ENCODE measurements at places on chromosomes 4 and X.

- no peak for DNase-seq
Measured at GRCh38 chr4:74258963-74259362, 49.3 kb upstream of the EPGN start.

DNA sequence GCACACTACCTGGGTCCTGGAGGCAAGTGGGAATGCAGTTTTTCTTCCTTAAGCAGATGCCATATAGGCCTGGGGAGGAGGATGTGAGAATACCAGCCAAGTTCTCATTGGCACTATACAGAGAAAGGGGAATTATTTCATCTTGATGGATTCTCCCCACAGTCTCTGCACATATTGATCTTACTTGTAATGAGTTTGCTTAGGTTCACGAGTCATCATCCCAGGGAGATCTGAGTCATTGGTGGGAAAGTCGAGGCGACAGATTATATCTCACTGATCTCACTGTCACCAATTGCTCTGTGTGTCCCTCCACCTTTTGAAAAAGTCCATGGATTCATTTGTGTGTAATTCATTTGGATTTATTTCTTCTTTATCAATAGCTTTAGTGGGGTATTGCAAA is 156.8 kb downstream of the AR start:
- no peak for DNase-seq

DNA sequence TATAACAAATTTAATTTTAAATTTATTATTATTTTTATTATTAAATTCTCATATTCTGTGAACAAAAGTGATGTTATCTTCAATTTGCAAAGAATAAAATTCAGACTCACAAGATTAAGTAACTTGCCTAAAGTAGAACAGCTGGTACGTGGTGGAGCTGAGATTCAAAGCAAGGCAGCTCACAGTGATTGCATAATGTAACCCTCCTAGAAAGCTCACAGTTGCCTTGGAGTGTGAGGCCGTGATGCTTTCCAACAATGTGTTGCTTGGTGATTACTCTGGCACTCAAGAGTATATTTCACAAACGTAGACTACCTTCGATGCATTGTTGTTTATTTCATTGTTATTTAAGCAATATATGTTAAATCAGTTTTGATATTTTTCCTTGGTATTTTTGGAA is 1039.2 kb upstream of the PABPC4L start:
- DNase-seq = no peak

- DNase-seq = peak; percentile 33
Measured at GRCh38 chr4:40301603-40302002, 33.5 kb upstream of the CHRNA9 start.

- peak; percentile 22 for DNase-seq
Measured at GRCh38 chr4:38667085-38667893, 3.3 kb downstream of the KLF3 start.

- DNase-seq = no peak
Measured at GRCh38 chr4:155473420-155474095, 96.8 kb upstream of the MAP9 start.

DNA sequence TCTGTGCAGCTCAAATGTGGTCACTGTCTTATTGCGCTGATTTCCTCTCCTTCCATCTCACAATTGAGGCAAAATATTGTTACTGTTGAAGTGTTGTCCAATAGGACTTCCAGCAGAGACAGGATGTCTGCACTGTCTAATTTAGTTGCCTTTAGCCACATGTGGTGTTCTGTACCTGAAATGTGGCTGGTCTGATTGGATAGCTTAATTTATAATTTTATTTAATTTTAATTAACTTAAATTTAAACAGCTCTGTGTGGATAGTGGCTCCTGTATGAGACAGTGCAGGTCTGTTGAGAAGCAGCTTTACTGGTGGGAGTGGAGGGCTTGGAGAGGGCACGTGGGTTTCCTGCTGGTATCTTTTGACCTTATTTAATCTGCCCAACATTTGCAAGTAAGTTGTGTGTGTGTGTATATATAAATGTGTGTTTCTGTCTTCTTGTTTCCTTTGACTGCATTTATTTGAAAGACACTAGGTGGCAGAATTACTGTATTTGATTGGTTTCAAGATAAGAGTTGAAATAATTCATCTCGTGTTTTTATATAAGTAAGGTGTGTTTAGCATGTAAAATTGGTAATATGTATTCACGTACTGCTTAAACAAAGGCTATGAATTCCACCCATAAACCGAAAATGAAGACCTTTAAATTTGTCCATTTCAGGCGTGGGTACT is 55.3 kb upstream of the MSANTD1 start:
- no peak for DNase-seq

- DNase-seq = no peak
Measured at GRCh38 chrX:50111742-50112141, 89.1 kb downstream of the AKAP4 start.

GRCh38 chr4:19925516-19925915 is 326.2 kb upstream of the SLIT2 start:
- DNase-seq = no peak

DNA sequence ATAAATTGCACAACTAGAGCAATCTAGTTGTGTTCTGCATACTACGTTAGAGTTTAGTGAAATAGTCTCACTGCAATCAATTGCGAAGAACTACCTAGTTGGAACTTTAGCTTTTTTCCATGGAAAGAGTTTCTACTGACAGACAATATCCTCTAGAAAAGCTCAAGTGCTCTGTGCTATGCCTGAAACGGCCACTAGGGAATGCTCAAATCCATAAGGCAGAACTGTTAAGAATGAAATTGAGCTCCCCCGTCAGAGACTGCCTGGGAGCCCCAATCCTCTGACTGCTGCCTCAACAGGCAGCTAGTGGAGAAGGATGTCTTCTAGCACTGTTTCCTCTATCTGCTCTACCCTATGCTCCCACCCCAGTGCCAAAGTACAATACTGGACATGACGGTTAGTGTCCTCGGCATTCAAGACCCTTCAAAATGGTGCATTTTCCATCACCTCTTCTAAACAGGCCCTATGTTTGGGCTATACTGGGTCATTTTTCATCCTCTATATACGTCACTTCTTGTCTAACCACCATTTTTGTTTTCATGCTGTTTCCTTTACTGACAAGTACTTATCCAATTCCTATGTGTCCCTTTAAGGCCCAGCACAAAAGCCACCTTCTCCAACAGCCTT is 35.3 kb downstream of the FRMD7 start:
- peak; percentile 3 for DNase-seq

DNA sequence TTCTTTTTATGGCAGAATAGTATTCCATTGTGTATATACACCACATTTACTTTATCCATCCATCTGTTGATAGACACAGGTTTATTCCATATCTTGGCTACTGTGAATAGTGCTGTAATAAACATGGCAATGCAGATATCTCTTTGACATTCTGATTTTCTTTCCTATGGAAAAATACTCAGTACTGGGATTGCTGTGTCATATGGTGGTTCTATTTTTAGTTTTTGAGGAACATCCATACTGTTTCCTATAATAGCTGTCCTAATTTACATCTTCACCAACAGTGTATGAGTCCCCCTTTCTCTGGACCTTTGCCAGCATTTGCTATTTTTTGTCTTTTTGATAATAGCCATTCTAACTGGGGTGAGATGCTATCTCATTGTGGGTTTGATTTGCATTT is 73.5 kb downstream of the GPAT3 start:
- DNase-seq = no peak

- no peak for DNase-seq
Measured at GRCh38 chr4:25096251-25096980, 63.8 kb downstream of the SEPSECS start.

DNA sequence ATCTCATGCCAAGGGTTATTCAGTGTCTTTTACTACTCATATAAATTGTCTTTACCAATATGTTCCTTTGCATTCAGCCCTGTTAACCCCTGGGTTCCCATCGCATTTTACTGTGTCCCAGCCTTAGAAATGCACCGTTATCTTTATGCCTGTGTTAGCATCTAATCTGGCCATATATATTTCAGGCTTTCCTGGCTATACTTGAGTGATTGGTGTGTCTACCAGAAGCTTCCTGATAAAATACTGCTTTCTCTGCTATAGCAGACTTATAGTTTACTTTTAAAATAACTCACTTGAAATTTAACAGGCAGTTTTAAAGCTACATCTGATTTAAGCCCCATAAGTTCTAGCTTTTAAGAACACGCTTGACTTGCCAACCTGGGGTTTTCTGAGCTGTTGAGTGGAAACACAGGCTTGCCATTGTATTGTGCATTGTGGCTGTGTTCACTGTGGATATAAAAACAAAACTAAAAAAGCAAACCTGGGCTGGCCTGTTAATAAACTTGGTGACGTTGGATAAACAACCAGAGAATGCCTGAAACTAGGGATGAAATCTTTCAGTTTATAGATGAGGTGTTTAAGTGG is 185.3 kb upstream of the TAPT1 start:
- DNase-seq = no peak

GRCh38 chr4:85607624-85608023 is 132.7 kb downstream of the ARHGAP24 start:
- DNase-seq = no peak

- no peak for DNase-seq
Measured at GRCh38 chrX:17206584-17206983, 168.4 kb upstream of the NHS start.

- DNase-seq = no peak
Measured at GRCh38 chrX:38985375-38985774, 184.1 kb downstream of the MID1IP1 start.

DNA sequence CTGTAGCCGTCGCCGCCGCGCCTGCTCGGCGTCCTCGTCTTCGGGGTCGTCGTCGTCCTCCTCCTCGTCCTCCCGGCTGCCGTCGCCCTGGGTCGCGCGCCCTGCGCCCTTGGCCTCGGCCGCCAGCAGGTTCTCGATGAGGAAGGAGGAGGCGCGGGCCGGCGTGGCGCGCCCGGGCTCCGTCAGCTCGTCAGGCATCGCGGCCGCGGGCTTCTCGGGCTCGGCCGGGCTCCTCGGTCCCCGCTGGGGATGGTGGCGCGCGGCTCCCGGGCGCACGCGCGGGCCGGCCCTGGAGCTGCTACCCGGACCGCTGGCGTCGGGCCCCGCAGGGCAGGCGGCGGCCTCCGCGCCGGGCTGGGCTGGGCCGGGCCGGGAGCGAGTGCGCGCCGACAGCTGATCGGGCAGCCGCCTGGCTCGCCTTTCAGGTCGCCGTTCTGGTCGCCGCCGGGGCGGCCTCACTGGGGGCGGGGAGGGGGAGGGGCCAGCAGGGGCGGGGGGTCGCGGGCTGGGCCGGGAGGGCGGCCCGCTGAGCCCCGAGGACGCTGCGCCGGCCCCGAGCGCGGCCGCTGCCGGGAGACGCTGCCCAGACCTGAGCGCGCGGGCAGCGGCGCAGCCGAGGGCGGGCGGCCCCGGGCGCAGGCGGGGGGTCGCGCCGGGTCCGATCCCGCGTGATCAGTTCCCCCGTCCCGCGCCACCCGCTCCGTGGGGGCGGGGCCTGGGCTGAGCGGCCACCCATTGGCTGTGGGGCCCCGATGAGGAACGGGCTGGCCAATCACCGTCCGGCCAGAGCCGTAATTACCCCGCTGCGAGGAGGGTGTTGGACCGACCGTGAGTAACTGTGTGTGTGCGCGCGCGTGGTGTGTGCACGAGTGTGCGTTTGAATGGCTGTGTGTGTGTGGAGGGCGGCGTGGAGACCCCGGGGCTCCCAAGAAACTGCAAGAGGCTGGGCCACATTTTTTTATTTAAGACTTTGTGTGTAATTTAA is at the start of gene HMX1:
TSS of gene HMX1 (minus strand) at position 423 of the 985 bp plus-strand sequence. CDS start at position 198, 225 bp downstream.
- DNase-seq = no peak

DNA sequence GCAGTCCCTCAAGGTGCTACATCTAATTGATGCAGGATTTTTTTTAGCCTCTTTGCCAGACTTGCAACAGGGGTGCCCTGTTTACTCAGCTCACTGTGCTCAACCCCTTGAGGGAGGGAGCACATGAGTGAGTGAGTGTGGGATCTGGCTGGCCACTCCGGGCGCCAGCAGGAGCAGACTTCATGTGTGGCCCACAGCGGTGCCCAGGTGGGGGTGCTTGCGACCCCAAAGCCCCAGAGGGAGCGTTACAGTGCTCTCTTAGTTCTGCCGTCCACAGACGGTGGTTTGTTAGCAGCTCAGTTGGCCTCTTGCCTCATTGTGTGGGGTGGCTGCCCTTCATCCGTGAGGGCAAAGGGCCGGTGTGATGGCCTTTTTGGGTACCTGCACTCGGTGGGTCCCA is 81.6 kb upstream of the MYOZ2 start:
- DNase-seq = no peak

DNA sequence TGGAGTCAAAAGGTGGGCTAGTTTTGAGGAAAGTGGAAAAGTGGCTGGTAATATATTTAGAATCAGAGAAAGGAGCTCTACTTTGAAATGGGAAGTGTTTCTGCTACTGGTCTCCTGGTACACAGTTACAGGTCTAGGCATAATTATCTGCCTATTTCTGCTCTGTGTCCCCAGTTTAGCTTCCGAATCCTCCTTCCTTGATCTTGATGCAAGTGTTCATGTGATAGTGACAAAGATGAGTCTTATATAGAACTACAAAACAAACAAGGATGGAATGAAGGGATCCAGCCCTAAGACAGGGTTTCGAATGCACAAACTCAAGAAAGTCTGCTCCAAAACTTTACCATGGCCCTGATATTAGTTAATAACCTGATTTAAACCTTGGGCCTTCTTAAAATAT is 580.2 kb downstream of the INPP4B start:
- no peak for DNase-seq

- DNase-seq = no peak
Measured at GRCh38 chrX:140507223-140507981, 2.5 kb upstream of the SOX3 start.

DNA sequence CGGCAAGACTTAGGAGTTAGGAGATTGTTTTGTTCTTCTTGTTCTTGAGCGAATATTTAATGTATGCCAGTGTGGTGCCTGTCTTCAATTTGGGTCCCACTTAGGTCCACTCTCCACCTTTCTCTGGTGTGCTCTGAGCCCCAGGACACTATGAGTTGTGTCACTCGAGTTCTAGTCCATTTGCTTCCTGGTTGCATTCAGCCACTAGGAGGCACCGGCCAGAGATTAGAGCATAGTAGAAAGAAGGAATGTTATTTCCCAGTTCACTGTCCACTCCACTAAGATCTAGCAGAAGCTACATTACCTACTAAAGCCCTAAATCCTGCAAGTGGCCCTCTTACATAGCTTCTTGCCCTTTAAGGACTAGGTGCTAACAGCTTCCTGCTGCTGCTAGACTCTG is 326.9 kb downstream of the NAF1 start:
- no peak for DNase-seq

- no peak for DNase-seq
Measured at GRCh38 chr4:76620723-76621468, 185.9 kb downstream of the SHROOM3 start.

- DNase-seq = peak; percentile 21
Measured at GRCh38 chrX:72131317-72132294, at the start of gene RTL5. Gene RTL5 (minus strand): TSS chrX:72131915.

DNA sequence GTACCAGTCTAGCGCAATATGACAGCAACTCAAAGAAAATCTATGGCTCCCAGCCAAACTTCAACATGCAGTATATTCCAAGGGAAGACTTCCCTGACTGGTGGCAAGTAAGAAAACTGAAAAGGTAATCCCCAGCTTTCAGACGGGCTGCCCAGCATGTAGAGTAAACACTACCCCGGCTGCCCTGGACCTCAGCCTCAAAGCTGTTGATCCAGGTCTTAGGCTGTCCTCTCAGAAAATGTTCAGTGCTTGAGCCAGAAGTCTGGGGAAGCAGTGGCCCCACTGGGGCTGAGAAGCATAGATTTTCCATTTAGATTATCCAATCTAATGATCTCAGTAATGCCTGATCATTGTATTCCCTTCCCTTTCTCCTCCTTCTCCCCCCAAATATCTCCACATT is 21.9 kb downstream of the BMX start:
- DNase-seq = no peak

All from activated CD8-positive, alpha-beta memory T cell treated with anti-CD3 and anti-CD28 coated beads for 1 hour (primary cell).